ENCODE measurements at places on chromosomes 4 and X. TPM values are rescaled to one million over a fixed set of nuclear protein-coding genes. Genes with fewer than 3 reads are reported as not detected.

DNA sequence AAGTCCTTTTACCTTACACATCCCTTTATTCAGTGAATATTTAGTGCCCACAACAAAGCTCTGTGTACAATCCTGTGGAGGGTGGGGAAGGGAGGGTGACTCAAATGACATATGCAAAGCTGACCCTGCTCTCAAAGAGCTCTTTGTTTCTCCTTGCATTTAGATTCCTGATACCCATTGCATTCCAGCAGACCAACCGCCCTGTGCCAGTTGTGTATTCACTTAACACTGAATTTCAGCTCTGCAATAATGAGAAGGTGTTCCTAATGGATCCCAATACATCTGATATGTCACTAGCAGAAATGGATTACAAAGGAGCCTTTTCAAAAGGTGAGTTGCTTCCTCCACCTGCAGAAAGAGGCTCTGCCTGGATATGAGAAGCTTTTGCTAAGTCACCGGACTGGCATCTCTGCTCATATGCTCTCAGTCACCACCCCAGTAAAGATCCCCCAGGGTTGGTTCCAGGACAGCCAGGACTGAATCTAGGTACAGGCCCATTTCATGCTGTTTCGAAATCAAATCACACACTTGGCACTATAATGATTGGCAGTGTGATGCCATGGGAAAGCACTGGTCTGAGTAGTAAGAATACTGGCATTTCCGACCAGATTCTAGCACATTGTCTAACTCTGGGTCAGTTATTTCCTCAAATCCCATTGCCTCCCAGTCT lies 17.1 kb upstream of the ANXA3 start:
- DNase-seq, result no peak

GRCh38 chr4:15194520-15194919 lies 192.2 kb downstream of the CPEB2 start:
- DNase-seq, result no peak

The RTL9 gene
- not detected for total RNA-seq

GRCh38 chr4:94558392-94558904 lies 106.7 kb downstream of the PDLIM5 start:
- no peak for DNase-seq

The SMAD1 gene
- 15.4 TPM for total RNA-seq
